ENCODE measurements at places on chromosomes 1 and 21.

- no peak for DNase-seq
Observed at GRCh38 chr1:205595861-205596260, 36.0 kb downstream of the ELK4 start.

DNA sequence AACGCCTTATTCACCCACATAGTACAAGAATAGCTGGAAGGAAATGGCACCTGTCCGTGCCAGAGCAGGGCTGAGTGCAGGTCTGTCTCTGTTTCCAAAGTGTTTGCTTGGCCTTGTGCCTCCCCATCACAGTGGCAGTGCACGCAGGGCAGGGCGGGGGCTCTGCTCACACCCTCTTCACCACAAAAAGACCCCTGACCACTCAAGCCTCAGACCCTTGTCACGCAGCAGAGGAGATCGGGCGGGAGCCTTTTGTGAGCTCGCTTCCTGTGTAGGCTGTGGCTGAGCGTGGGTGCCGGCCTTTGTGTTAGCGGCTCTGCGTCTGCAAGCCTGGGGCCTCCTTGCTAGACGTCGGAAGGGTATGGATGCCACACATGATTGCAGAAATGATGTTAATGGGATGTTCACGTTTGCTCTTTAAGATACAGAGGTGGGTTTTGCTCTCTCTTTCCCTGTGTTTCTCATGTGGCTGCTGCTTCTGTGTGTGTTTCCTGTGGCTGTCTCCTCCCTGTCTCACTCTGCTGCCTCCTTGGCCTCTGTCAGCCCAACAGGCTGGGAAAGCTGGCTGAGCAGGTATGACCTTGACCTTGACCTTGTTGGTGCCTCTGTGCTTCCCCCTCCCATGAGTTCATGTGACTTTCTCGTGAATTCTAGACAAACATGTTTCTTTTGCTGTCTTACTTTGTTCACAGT is 45.4 kb downstream of the S100B start:
- DNase-seq: no peak

DNA sequence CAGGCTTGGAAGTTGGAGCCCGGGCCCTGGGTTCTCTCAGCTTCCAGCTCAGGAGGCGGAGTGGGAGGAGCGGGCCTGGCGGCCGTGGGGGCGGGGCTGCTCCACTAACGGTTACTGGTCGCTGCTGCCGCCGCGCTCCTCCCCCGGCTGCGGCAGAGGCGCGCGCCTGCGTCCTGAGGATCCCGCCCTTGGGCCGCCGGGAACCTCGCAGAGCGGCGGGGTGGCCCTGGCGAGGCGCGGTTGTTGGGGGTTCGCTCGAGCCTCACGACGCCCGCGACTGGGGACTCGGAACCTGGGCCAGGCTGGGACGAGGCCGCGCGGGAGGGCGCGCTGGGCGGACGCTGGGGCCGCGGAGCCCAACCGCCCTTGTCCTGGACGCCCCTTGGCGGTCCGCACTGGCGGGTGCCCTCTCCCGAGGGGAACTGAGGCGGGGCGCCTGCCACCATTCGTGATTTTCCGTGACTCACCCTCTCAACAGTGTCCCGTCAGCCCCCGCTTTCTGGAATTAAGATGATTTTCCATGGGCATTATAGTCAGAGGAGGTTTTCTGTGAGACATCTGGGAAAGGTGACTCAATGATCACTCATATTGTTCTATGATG is 34.1 kb downstream of the OR2G3 start:
- DNase-seq: no peak

- DNase-seq: no peak
Observed at GRCh38 chr1:160925652-160926244, 28.9 kb downstream of the ITLN2 start.

GRCh38 chr21:29184037-29184436 is 53.6 kb downstream of the MAP3K7CL start:
- DNase-seq: no peak

DNA sequence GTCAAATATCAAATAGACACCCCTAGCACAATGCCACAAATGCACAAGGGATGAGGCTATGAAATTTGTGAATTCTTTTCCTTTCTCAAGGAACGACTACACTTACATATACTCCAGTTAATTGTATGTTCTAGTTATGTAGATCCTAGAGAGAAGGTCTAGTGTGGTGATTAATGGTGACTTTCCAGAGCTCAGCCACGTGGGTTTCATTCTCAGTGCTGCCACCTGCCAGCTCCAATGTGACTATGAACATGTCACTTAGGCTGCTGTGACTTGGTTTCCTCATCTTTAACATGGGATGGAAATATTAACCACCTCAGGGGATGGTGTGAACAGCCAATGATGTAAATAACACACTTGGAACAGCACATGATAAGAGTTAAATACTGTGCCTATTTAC is 138.3 kb downstream of the APP start:
- no peak for DNase-seq

DNA sequence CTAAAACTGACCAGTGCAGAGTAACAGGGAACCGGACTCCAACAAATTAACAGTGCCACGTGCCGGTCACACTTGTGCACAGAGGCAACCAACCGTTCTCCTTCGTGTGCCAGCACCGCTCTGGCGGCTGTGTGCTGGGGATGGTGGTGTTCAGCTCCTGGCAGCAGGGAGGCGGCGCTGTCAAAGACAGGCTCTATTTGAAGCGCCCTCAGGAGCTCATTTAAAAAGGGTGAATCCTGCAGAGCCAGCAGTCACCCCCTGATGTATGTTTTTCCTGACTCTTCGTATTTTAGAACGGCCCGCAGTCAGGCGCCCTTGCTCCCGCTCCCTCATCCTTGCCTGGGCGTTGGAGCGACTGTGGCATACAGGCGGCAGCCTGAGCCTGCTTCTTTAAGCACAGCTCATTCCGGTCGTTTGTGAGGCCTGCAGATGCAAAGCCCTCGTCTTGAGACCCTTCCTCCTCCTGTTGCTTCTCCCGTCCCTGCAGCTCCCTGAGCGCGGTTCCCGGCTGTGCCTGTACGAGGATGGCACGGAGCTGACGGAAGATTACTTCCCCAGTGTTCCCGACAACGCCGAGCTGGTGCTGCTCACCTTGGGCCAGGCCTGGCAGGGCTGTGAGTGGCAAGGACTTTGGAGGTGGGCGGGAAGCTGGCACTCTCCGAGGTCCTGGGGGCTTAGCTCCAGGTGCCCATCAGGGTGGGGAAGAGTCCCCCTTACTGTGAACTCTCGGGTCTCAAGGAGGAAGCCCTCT is 1.1 kb downstream of the DFFB start:
- DNase-seq: peak; percentile 56

All from NCI-H1417 (cell line).